ENCODE measurements at places on chromosomes 5 and 9.

DNA sequence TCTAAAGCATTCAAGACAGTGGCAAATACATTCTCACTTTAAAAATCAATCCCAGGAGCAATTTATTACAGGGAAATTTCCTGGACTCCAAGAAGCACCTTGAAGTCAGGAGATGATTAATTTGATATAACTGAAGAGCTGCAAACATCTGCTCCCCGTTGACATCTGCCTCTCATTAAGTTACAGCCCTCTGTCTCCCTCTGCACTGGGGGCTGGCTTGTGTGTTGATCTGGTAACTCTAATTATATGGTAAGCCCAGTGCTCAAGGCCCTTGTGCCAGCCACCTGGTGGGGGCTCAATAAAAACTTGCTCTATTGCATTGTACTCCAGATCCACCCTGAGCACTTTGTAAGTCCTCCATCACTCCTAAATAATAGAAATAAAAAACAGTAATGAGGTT is 131.1 kb upstream of the ZNF462 start:
- DNase-seq: no peak

DNA sequence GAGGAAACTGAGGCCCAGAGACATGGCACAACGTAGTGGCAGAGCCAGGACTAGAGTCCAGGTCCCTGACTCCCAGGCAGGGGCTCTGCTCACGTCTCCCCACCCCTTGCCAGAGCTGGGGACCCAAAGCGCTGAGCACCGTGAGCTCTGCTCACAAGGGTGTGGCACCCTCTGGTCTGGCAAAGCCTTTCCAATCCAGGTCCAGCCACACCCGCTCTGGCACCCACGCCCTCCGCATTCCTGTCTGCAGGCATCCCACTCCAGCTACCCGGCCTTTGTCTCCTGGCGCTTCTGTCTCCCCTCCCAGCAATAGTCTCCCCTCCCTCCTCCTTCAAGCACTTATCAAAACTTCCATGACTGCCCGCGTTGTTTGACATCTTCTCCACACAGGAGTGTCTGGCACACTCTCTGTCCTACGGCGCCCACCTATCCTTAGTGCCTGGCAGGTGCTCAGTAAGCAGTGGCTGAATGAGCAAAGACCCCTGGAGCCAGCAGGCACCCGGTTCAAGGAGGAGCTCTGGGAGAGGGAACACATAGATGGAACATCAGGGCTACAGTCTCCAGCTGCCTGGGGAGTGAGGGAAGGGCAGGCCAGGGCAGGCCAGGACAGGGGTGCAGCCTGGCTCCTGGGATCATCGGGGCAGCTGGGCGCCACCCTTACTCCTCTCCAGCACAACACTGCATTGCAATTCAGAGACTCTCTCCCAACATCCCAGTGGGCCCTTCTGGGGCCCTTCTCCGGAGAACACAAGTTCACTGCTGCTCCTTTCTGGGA is 12.0 kb downstream of the HIGD2A start:
- DNase-seq: no peak

DNA sequence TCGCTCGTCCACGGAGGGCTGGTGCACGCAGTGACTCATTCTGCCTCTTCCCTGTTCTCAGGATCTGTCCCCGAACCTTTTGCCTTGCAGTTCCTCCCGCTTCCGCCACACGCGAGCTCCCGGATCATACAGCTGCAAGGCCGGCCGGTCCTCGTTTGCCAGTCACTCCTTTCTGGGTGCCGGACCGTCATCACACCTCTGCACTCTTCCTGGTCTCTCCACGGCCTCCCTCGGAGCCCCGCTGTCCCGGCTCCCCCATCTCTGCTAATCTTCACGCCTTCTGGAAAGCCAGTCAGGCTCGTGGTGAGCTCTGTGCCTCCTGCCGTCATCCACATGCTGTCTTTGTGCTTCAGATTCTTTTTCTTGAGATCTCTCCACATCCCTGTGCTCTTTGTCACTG is 91.8 kb downstream of the STX17 start:
- no peak for DNase-seq

GRCh38 chr5:33043343-33043997 is 332.3 kb downstream of the NPR3 start:
- no peak for DNase-seq

GRCh38 chr5:169856571-169856970 is 123.7 kb downstream of the INSYN2B start:
- DNase-seq: no peak

- DNase-seq: no peak
Measured at GRCh38 chr9:80842389-80842788, 847.0 kb downstream of the TLE1 start.

- DNase-seq: no peak
Measured at GRCh38 chr9:109139851-109140250, 20.1 kb upstream of the TMEM245 start.

GRCh38 chr9:14849851-14850250 is 60.4 kb downstream of the FREM1 start:
- DNase-seq: no peak

DNA sequence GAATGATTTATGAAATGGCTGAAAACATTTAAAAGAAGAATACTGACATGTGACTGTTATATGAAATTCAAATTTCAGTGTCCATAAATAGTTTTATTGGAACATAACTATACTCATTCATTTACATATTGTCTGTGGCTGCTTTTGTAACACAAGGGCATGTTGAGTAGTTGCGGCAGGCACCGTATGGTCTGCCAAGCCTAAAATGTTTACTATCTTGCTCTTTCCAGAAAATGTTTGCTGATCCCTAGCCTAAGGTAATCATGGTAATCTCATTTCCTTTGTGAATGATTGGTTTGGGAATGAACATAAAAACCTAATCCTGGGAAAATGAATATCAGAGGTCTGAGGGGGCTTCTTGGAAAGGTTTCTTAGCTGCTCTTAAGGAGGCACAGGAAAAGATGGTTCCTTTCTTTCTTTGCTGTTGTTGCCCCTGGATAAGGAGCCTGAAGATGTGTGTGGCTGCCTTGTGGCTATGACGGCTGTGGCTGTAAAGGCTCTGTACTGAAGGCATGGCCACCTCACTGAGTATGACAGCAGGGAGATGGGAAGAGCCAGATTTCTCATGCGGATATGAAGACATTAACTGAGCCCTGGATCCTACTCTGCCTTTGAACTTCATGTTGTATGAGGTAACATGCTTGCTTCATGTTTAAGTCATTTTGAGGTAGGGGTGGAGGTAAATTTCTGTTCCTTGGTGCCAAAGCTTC is 419.4 kb upstream of the CLINT1 start:
- no peak for DNase-seq

DNA sequence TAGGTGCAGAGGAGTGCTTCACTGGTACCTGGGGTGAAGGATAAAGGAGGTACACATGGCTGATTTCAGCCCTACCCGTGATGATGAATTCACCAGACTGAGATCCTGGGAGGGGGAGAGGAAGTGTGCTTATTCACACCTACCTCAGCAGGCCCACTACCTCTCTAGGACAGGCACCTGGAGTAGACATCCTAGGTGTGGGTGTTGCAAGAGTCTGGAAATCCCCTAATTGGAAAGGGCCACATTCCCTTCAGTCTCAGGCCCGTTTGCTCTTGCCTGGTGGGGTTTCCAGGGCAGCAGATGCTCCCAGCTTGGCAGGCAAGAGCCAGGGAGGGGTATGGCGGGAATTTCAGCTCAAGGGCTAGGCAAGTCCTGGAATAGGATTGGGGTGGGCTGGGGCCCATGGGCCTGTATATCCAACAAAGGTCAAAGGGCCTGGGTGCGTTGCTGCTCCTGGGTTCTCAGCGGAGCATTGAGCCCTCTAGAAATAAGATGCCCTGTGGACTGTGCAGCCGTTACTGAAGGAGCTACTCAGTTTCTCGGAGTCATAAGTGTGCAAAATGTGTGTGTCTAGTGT is 5.8 kb upstream of the CCL21 start:
- DNase-seq: no peak

DNA sequence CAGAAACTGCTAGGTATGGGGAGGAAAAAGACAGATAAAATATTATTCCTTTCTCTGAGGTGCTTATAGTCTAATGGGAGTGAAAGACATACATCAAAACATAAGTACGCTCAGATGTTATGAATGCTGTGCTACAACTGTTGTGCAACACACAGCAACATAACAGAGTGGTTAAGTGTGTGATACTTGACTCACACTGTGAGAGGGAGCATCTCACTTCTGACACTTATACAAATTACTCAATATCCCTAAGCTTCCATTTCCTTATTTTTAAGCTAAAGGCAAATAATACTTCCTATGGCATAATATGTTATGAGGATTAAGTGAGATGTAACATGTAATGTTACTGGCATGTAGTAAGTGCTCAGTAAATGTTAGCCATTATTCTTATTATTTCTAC is 110.6 kb upstream of the FER start:
- no peak for DNase-seq

GRCh38 chr5:96370976-96371375 is 62.1 kb downstream of the PCSK1 start:
- no peak for DNase-seq

DNA sequence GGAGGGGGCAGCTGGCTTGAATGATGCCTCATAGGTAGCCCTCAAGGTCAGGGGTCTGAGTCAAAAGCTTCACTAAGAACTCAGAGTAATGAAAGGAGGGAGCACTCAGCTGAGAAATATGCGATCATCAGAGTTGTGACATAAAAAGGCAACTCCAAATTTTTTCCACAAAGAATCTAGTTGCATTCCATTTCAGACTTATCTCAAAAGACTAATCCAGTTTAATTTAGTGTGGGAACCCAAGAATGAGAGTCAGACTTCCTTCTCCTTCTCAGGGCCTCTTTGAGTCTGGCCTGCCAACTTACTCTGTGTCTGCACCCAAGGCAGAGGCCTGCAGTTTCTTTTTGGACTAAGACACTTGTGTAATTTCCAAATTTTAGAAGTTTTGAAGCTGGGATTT is 34.7 kb downstream of the GABRP start:
- no peak for DNase-seq

- no peak for DNase-seq
Measured at GRCh38 chr5:137054792-137055191, 444.3 kb downstream of the SPOCK1 start.

DNA sequence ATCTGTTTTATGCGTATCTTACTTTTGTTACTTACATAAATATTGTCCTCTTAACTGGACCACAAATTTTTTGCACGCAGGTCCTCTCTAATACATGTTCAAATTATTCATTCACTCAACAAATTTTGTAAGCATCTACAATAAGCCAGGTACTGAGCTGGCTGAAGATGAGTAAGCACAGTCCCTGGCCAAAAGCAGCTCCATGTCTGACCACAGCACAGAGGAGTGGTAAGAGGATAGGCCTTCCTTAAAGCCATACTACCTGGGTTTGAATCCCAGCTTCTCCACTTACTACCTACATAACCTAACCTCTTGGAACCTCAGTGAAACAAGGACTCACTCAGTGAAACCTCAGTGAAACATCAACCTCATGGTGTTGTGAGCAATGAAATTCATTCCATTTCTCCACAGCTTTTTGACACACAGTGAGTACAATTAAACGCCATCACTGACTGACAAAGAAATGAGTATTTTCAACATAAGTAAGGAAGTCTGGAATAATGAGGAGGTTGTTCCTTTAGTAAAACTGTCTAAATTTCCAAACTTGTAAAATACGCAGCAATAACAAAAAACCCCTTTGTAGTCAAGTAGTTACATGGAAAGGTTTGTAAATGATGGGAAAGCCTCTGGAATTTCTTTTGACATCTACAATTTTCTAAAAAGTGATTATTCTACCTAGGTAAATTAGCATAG is 15.0 kb downstream of the PTAR1 start:
- no peak for DNase-seq
